A673 (cell line): ENCODE measurements at places on chromosomes 3 and 15.

- DNase-seq = no peak
Observed at GRCh38 chr3:39413691-39414420, 7.3 kb downstream of the RPSA start.

DNA sequence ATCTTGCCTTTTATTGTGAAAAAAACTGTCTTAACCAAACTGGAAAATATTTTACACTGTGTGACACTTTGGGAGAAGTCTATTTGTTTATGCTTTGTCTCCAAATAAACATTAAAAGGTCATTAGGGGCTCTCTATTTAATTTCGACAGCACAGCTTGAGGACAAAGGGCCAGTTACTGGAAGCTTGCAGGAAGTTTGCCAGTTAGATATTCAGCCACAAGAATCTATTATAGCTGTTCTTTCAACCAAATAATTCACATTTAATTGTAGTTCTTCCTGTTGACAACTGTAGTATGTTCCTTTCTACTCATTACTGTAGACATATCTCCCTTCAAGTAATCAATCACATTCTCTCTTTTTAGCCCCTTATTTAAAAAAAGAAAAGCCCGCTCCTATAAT is 6.1 kb downstream of the CP start:
- no peak for DNase-seq

DNA sequence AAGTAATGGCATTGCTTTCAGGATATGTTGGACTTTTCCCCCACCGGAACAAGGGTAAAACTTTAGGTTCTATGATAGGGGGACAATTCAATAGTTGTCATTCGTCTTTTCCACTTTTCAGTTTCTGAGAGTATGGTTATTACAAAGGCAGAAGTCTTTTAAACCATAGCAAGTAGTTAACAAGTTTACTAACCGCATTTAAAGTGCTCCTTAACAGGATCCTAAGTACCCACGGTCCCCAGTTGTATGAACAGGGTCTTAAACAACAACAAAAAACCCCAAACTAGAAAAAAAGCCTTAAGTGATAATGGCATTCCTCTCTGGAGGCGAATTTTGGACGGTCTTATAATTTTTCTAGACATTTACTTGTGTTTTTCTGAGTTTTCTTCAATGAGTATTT is 831 bp downstream of the IFT57 start:
- peak; percentile 5 for DNase-seq

- DNase-seq = no peak
Observed at GRCh38 chr3:25505581-25505980, 77.5 kb downstream of the RARB start.

GRCh38 chr3:23479026-23479425 is 275.9 kb downstream of the UBE2E2 start:
- no peak for DNase-seq

GRCh38 chr15:74821091-74821789 is 5.2 kb upstream of the CPLX3 start:
- no peak for DNase-seq
